ENCODE measurements at places on chromosomes 6 and 20. TPM values are rescaled to one million over a fixed set of nuclear protein-coding genes. Genes with fewer than 3 reads are reported as not detected.

Gene TAF8
- total RNA-seq: 37.1 TPM

Gene UST
- 15.4 TPM for total RNA-seq

Gene PXMP4
- 9.4 TPM for total RNA-seq

Gene TSBP1
- not detected for total RNA-seq

Gene MUC22
- total RNA-seq: not detected

Gene MTRF1L
- 56.4 TPM for total RNA-seq

Gene TGIF2
- 23.3 TPM for total RNA-seq

Gene ZNF831
- 29.2 TPM for total RNA-seq

Gene TRDN
- not detected for total RNA-seq

Gene FAM83B
- total RNA-seq: not detected

Gene STMND1
- not detected for total RNA-seq

Gene PHF20
- 77.5 TPM for total RNA-seq

Gene DEFB132
- not detected for total RNA-seq

Gene PPP1R3G
- 5.0 TPM for total RNA-seq

Gene CEP162
- total RNA-seq: 17.8 TPM

Gene SAMD5
- total RNA-seq: 2.8 TPM

Gene GRIK2
- total RNA-seq: 0.26 TPM

Gene LCA5
- total RNA-seq: 3.5 TPM

Gene FERMT1
- 0.79 TPM for total RNA-seq

Gene IL20RA
- total RNA-seq: not detected

Gene ARHGAP40
- not detected for total RNA-seq

Gene PLCB4
- 4.9 TPM for total RNA-seq

Gene HSPA1A
- total RNA-seq: 125 TPM

Gene CYP39A1
- total RNA-seq: 0.83 TPM

Gene SNX3
- 191 TPM for total RNA-seq

Gene GSTA3
- not detected for total RNA-seq

Gene SEMG1
- total RNA-seq: not detected

Gene MLN
- not detected for total RNA-seq

Gene OPRM1
- not detected for total RNA-seq

Gene TMC2
- total RNA-seq: 0.12 TPM

Gene HRH3
- total RNA-seq: not detected

Gene FAM209B
- total RNA-seq: 1.4 TPM

Gene OR10C1
- not detected for total RNA-seq

Gene NR2E1
- total RNA-seq: not detected

Gene APCDD1L
- total RNA-seq: not detected

Gene CCNC
- 44.2 TPM for total RNA-seq

Gene DSP
- total RNA-seq: 25.2 TPM

Gene C6orf47
- total RNA-seq: 28.6 TPM

Gene ZBTB24
- 13.0 TPM for total RNA-seq

Gene GPR31
- total RNA-seq: not detected

Gene PRSS16
- 0.77 TPM for total RNA-seq

Gene ARMH2
- 0.57 TPM for total RNA-seq

Gene CALHM5
- total RNA-seq: 2.1 TPM

Gene SALL4
- 2.3 TPM for total RNA-seq

Gene FNDC1
- 0.79 TPM for total RNA-seq

Gene CDH4
- 7.9 TPM for total RNA-seq

Gene EEF1A2
- total RNA-seq: 0.54 TPM

Gene ARMC12
- 0.23 TPM for total RNA-seq

Measured in spleen (tissue), 13 donors.